Stimulated activated CD4-positive, alpha-beta T cell treated with anti-CD3 and anti-CD28 coated beads, Interleukin-2, amount 100 ng/mL, for 4 hours (primary cell): ENCODE measurements at places on chromosomes 6 and 20.

DNA sequence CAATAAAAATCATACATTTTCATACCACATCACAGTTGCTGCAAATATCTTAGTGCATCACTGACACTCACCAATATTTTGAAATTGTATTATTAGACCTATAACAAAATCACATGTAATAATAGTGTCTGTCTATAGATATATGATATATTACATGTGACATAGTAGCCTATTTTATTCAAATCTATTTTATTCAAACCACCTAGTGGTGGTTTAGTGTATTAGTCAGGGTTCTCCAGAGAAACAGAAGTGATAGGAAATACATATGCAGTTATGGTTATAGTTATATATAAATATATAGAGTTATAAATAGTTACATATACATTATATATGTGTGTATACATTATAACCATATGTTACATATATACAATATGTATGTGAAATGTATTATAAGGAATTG is 366.5 kb upstream of the ARID1B start:
- no peak for DNase-seq

DNA sequence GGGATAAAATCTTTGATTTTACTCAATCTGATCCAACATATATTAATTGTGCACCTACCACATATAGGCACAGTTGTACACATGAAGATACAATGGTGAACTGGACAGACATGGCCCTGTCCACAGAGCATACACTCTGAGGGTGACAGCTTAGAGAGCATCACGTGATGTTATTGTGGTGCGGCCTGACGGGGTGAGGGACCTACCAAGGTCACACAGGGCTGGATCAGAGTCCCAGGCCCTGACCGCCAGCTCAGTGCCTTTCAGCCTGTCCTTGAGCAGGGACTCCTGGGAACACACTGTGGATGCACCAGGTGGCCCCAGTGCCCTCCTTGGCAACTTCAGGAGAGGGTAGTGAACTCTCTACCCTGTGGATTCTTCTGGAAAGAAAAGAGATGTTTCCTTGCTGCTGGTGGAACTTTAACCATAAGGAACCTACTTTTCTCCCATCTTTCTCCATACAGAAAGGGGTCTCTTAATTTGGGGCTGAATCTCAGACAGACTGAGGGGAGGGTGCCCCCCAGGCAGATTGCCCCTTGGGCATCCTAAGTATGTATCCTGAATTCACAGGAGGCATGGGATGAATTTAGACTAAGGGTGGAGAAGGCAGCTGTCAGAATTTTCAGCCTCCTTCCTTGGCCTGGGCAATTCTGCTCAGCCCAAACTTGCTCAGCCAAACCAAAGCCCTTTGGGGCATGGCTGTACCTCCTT is 26.5 kb downstream of the PCK1 start:
- no peak for DNase-seq

DNA sequence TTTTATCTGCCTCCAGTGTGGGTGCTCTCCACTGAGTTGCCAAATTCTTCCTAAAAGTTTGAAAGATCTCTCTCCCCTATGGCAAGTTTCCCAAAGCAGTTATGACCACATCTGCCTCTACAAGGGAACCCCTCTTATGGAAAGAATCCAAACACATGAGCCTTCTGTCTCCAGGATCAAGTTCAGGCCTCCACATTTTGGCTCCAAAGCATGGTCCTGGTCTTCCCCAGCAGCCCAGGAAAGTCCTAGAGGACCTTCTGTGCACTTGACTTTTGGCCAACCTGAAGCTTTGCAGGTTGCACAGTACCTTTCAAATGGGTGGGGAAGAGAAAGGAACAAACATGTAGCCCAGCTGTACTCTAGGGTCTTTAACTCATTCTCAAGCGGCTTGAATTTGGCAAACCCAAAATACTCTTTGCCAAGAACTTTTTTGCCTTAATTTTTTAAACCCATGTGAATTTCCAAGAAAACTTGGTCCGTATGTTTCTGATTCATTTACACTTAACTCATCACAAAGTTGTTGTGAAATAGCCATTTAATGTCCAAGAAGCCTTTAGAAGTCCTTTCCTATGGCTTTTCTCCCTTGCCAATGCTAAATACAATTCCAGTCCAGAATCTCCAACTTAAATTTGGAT is 240.1 kb upstream of the TBX18 start:
- DNase-seq = no peak

DNA sequence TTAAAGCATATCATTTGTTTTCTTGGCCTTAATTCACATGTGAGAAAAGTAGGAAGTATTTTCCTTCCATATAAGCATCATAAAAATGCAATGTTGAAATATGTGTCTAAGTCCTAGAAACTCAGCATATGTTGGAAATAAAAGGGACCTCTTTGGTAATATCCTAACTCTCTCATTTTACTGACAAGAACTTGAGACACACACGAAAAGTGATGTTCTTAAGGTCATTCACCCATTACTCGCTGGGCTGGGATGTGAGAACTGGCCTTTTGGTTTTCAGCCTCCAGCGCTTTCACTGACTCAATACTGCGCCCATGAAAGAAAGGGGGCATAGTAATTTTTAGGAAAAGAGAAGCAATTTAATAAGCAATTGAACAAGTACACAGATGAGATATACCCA is 153.5 kb upstream of the SCGN start:
- DNase-seq = no peak

DNA sequence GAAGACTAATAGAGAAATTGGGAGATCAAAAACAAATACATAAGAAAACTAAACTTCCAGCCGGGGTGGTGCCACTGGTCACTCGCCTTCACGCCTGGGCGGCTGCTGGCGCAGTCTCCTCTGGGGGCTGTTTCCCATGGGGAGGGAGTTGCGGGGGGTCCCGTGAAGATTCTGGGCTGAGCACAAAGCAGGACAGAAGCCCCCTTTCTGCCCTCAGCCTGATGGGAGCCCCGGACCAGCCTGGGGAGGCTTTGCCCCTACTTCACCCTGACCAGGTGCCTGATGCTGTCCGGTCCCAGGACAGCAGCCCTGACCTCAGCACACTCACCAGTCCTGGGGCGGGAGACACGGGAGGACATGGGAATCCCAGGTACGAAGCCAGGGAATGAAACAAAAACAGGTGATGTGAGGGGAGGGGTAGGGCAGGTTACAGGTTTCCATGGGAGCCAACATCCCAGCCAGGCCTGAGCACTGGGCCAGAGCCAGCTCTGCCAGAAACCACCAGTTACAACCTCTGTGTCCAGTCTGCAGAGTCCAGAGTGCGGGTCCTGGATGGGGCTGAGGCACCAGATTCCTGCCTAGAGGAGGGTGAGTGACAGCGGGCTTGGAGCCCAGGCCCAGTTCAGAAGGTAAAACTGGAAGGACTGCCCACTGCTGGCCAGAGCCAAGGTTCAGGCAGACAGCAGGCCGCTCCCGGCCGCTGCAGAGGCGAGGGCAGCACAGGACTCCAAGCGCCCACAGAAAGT is 326.4 kb downstream of the TAF4 start:
- DNase-seq = no peak

DNA sequence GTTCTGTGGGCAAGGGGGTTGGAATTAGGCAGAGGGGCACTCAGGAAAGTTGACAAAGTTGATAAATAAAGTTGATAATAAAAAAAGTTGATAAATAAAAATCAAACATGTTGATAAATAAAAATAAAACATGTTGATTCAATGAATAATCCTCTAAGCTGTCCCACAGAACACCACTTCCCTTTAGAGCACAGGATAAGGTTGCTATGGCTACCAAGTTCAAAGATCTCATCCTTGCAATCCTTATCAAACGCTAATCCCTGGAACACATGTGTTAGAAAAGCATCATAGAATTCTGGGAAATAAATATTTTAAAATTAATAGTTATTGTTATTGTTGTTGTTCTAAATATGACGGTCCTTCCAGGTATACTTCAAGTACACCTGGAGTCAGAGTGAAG is 33.9 kb downstream of the MBOAT1 start:
- no peak for DNase-seq

GRCh38 chr6:139533573-139534471 is 159.4 kb upstream of the CITED2 start:
- no peak for DNase-seq

DNA sequence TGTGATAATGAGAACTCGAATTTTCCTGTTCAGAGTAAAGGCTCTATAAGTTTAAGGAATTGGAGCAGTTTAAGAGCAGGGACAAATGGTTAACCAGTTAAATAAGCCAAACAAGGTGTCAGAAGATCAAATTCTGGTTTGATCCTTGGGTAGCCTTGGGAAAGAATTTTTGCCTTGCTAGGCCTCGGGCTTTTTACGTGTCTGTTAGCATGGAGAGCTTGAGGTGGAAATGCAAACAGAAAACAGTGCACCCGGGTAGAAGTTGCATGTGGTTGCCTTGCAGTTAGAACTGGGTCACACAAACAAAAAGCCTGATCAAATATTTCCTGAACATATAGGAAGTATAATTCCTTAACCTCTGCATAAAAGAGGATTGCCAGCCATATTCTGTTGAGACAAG is 58.3 kb downstream of the RIN2 start:
- no peak for DNase-seq

GRCh38 chr6:29864037-29864810 is 36.6 kb downstream of the HLA-G start:
- no peak for DNase-seq

- DNase-seq = no peak
Observed at GRCh38 chr20:36941401-36941835, 10.1 kb downstream of the SAMHD1 start.

DNA sequence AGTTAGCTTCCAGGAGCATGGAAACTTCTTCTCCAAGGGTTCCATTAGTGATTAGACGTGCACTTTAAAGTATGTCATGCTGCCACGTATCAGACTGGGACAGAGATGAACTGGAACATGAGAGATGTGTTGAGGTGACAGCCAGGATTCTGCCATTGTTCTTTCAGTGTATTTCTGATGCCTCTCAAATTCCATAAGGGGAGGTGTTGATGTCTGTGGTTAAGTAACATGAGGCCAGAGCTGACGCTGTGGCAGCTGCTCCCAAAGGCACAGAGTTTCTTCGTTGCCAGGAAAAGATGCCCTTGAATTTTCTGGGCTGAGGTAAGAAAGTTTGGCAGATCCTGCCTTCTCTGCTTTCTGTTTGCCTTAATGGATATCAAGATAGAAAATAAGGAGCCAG is 63.5 kb downstream of the TRMT6 start:
- no peak for DNase-seq

- no peak for DNase-seq
Observed at GRCh38 chr6:33818293-33818692, 14.5 kb upstream of the MLN start.

DNA sequence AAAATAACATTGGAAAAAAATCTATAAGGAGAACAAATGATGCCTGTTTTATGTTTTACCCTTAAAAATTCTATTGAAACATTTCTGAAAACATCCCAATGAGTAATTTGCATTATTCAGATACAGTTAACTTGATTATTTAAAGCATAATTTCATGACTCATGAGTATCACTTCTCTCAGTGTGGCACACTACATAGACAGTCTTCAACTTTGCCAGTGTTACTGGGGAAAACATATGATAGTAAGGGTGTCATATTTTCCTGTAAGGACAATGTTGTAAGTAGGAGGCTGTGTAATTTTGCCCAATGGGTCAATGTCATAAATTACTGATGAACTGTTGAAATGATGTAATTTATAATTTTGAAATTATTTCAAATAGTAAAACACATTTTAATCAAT is 125.5 kb downstream of the PHACTR1 start:
- DNase-seq = no peak

- DNase-seq = no peak
Observed at GRCh38 chr6:107353773-107354382, 105.5 kb downstream of the PDSS2 start.

DNA sequence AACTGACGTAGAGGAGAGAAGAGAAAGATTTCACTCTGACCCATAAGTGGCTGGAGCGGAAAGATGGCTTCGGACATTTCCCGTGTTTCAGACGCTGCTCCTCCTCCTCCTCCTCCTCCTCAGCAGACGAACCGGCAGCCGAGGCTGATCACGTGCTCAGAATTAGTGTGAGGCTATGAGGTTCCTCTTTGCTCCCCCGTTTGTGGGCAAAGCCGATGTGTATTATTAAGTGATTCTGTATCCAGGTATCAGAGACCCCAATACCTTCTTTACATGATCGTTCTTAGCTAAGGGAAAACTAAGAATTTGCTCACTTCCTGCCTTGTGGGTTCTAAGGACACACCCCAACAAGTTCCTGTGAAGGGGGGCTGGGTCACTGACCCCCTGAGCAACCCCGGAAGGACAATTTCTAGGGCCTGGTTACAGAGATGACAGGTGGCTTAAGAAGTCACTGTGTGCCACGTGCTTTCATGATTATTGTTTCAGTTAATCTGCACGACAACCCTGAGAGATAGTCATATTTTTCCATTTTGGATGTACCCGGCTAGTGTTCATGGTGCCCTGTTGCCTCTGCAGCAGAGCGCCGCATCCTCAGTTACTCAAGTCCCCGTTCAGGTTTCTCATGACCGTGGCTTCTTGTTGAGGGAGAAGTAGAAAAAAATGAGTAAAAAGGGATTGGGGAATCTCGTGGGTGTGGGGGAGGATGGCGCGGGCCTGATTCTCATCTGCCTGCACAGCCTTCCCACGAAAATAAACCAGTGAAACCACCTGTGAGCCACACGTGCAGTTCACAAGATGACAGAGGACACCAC is 671.8 kb downstream of the QKI start:
- DNase-seq = no peak

GRCh38 chr6:104527311-104527710 is 332.4 kb downstream of the HACE1 start:
- DNase-seq = no peak

DNA sequence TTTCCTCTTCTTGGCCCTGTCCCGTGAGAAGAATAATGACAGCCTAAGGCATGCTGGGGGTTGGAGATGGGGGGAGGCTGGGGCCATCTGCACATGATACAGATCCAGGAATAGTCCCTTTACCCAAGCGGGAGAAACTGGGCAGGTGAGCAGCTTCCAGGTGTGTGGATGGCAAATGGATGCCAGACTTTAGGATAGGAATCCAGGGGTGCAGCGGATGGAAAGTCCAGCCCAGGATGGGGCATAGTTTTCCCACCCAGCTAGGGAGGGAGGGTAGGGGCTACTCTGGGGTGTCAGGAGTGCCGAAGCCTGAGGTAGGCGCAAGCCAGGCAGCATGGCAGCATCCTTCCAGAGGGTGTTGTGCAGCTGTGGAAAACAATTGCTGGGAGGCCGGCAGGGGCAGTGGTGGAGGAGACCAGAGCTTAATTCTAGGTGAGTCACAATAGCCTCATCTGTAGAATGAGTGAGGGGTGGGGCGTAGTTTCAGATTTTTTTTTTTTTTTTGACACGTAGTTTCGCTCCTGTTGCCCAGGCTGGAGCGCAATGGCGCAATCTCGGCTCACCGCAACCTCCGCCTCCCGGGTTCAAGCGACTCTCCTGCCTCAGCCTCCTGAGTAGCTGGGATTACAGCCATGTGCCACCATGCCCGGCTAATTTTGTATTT is 15.4 kb upstream of the FAM110A start:
- DNase-seq = no peak

GRCh38 chr6:71676298-71676697 is 210.1 kb upstream of the RIMS1 start:
- DNase-seq = no peak

- no peak for DNase-seq
Observed at GRCh38 chr6:153088796-153089195, 42.3 kb downstream of the RGS17 start.

DNA sequence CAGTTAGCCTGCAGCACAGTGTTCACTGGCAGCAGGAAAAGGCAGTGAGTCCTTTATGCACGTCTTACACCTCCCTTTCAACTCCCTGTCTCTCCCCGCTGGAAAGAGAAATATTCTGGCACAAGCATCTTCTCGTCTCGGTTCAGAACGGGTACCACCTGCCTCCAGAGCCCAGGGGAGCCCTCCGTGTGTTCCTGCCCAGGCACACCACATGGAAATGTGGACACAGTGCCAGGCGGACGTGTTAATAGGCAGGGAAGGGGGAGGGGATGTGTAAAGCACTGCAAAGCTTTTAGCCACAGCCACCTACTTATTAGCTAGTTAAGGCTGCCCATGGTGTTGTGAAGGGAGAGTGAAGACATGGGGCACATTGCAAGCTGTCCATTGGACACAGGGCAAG is 219.7 kb downstream of the FARS2 start:
- DNase-seq = no peak
